ENCODE measurements at places on chromosomes 7 and 10.

- DNase-seq: no peak
Observed at GRCh38 chr7:92697012-92697411, 106.8 kb upstream of the FAM133B start.

GRCh38 chr10:36351159-36351558 lies 709.1 kb upstream of the FZD8 start:
- DNase-seq: no peak

- no peak for DNase-seq
Observed at GRCh38 chr10:132946-133898, 2.0 kb upstream of the ZMYND11 start.

DNA sequence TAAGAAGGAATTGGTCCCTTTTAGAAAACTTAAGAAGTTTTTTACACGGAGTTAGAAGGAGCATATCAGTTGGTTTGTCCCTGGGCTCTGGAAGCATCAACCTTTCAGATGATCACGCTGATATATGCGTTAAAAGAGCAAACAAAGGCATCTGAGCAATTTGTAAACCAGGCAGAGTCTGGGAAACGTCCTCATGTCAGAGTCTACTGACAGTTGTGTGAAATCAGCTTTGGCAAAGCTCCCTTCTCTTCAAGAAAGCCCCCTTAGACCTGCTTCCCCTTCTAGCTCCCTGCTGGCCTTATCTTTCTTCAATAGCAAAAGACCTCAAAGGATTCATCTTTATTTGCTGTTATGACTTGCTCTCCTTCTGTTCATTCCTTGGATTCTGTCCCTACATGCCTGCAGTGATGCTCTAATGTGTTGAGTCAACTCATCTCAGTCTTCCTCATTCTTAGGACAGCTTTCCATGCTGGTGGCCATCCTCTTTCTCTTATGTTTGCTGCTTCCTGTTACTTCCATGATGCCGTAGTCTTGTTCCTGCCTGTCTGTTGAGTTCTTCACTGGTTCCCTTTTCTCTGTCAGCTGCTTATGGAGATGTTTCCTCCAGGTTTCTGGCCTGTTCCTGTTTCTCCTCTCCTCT lies 106.5 kb upstream of the BMPER start:
- no peak for DNase-seq

- no peak for DNase-seq
Observed at GRCh38 chr10:10205906-10206305, 811.8 kb upstream of the CELF2 start.

DNA sequence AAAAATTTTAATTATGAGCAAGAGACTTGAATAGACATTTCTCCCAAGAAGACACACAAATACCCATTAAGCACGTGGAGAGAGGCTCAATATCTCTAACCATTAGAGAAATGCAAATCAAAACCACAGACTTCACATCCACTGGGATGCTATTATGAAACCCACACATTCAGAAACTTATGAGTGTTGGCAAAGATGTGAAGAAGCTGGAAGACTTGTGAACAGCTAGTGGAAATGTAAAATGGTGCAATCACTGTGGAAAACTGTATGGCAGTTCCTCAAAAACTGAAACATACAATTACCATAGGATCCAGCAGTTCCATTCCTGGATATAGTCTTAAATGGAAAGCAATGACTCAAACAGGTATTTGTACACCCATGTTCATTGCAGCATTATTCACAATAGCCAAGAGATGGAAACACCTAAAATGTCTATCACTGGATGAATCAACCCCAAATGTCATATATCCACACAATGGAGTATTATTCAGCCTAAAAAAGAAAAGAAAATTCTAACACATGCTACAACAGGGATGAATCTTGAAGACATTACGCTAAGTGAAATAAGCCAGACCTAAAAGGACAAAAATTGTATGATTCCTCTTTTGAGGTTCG lies 53.5 kb upstream of the FRMD4A start:
- DNase-seq: no peak

DNA sequence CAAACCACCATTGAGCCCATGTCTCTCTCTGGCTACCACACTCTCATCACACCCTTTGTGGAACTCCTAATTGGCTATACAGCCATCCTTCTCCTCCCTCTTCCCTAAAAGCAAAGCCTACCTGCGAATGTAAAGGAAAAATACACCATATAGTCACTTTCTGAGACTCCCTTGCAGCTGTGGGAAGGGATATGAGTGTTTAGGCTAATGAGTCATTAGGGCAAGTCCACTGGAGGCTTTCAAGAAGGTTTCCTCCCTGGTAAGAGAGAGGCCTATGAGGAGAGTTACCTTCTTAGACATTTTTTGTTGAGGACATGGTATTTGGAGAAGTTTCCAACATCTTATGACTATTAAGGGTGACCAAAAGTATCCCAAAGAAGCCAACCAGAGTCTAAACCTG lies 4.1 kb upstream of the TMEM243 start:
- DNase-seq: no peak

GRCh38 chr10:17684537-17684936 lies 40.6 kb downstream of the STAM start:
- no peak for DNase-seq

DNA sequence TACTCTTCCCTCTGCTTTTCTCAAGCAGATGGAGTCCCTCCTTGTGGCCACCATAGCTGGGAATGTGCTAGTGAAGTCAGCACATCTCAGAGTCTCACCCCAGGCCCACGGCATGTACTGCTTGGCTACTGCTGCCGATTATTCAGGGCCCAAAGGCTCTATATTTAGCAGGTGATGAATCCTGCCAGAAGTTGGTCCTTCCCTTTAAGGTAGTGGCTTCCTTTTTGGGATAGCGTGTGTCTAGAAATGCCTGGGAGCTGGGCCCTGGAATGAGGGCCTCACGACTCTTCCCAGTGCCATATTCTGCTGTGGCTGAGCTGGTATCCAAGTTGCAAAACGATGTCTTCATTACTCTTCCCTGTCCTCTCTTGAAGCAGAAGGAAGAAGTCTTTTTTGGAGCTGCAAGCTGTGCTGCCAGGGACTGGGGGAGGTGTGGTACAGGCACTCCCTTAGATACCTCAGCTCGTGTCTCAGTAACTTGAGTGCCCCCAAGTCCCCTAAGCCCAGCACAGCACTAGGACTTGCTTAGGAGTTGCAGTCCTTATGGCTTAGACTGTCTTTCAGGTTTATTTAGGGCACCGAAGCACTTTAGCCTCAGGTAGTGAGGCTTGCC lies 100.1 kb downstream of the ADAM22 start:
- DNase-seq: no peak

DNA sequence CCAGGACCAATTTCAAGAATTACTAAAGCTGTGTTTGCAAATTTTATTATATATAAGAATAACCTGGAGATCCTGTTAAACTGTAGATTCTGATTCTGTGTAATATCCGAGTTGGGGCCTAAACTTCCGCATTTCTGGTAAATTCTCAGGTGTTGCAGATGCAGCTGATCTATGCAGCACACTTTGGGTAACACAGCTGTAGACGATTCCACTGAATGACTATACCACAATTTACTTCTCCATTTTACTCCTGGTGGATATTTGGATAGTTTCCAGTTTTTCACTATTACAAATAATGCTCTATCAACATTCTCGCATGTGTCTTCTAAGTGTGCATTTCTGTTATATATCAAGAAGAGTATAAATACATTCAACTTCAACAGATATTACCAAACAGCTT lies 7.5 kb downstream of the GDI2 start:
- no peak for DNase-seq

DNA sequence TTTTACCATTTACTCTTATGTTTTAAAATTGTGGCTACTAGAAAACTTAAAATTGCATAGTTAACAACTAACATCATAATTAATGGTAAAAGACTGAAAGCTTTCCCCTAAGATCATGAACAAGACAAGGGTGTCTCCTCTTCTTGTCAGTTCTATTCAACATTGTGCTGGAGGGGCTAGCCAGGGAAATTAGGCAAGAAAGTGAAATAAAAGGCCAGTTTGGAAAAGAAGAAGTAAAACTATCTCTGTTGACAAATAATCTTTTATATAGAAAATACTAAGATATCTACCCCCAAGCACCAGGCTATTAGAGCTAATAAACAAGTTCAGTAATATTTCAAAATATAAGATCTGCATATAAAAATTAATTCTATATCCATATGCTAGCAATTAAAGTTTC lies 46.9 kb upstream of the MXI1 start:
- DNase-seq: no peak

- no peak for DNase-seq
Observed at GRCh38 chr7:18354108-18355085, 141.2 kb upstream of the HDAC9 start.

GRCh38 chr10:110430340-110431273 lies 67.1 kb upstream of the DUSP5 start:
- DNase-seq: no peak

GRCh38 chr10:42932735-42933447 lies 144.0 kb upstream of the RET start:
- DNase-seq: peak; percentile 50

- no peak for DNase-seq
Observed at GRCh38 chr7:155422599-155423336, 35.2 kb upstream of the EN2 start.

DNA sequence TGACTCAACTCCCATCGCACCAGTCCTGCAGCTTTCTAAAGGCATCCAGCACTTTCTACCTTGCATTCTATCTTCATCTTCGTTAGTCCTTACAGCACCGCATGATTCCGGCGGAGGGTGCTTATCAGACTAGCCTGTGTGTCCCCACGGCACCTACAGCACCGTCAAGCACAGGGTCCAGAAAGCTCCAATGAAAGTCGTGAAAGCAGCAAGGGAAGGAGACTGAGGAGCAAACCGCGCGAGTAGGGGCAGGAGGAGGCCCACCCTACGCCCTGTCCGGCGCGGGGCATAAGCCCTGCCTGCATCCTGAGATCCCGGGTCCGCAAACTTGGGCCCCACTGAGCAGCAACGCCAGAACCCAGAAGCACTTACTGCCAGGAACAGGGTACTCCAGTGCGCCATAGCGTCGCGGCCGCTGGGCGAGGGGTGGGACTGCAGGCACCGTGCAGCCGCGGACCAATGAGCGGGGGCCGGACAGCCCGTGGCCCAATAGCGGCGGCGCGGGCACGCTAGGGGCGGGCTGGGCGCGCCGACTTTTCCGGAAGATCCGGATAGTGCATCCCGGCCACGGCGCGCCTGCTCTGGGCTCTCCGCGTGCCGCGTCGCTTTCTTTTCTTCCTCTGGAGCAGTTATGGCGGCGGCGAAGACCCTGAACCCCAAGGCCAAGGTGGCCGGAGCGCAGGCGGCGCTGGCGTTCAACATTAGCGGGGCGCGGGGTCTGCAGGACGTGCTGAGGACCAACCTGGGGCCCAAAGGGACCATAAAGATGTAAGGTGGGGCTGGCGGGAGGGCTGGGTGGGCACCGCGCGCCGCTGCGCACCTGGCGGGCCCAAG lies 122.1 kb upstream of the VKORC1L1 start:
- peak; percentile 86 for DNase-seq
